Stimulated activated CD4-positive, alpha-beta T cell treated with anti-CD3 and anti-CD28 coated beads, Interleukin-4, amount 100 ng/mL, for 24 hours (primary cell): ENCODE measurements at places on chromosomes 12 and 14.

DNA sequence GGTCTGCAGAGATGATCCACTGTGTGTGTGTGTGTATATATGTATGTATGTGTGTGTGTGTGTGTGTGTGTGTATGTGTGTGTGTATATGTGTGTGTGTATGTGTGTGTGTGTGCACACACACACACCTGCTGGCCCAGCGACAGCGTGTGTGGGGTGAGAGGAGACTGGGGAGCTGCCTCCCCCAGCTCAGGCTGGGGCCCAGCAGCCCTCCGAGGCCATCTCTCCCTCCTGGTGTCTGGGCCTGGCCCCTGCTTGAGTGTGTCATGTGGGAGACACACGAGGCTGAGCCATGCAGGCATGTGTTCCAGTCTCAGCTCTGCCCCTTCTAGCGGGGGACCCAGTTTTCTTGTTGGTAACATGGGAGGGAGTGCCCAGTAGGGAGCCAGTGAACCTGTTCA, 10.0 kb upstream of the TNFAIP2 start:
- DNase-seq = no peak

DNA sequence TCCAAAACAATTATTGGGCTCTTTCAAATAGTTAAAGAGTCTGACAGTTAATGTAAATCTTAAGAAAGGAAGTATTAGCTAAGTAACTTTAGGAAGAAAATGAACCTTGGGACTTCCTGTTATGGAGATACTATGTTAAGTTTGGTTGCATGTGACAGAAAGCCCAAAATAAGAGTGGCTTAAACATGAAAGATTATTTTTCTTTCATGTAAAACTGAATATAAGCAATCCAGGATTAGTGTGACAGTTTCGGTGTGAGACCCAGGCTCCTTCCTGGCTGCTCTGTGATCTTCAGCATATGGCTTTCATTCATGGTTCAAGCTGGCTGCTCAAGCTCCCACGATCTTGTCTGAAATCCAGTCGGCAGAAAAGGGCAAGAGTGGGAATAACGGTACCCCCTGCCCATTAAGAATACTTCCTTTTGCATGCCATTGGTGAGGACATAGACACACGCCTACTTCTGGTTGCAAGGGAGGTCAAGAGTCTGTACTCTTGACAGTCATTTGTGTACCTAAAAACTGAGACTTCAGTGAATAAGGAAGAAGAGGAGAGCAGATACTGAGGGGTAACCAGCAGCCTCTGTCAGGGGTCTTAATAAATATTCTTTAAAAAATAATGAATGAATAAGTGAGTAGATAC, 2.2 kb upstream of the RPAP3 start:
- no peak for DNase-seq

GRCh38 chr12:70919597-70920035, 922 bp downstream of the PTPRR start:
- DNase-seq = no peak

GRCh38 chr12:32457251-32458025, 58.1 kb downstream of the FGD4 start:
- DNase-seq = no peak

- no peak for DNase-seq
Measured at GRCh38 chr14:74713395-74713735, 421 bp downstream of the FCF1 start.

GRCh38 chr14:83312511-83312910, 1778.9 kb upstream of the SEL1L start:
- DNase-seq = no peak

DNA sequence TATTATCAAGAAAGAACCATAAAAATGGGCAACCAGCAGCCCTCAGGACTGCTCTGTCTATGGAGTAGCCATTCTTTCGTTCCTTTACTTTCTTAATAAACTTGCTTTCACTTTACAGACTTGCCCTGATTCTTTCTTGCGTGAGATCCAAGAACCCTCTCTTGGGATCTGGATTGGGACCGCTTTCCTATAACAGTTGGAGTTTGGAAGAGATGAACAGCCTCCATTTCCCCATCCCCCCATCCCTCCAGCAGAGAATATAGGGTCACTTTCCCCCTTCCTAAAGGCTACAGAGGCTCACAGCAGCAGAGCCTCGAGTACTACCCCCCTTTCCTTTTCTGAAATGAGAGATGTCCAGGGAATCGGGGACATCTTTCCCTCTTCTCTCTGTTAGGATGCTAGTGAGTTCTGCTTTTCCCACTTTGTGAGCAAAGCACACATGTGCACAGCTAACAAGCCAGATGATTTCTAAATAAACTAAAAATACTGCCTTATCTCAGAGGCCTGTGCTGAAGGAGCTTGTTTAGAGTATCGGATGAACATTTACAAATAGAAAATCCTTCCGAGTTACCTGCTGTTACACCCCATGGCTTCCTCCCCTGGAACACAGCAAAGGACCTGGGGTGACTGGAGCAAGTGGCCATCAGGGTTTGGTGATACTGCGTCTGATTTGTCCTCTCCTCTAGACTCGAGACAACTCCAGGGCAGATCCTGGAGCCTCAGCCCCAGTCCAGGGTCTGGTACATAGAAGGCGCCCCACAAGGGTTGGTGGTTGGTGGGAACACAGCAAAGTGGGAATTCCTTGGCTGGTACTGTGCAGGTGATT, 144.2 kb downstream of the SLC38A6 start:
- DNase-seq = no peak

- DNase-seq = no peak
Measured at GRCh38 chr14:79788346-79788745, 423.0 kb downstream of the DIO2 start.

GRCh38 chr14:101320396-101320795, 240.9 kb upstream of the DIO3 start:
- DNase-seq = no peak

DNA sequence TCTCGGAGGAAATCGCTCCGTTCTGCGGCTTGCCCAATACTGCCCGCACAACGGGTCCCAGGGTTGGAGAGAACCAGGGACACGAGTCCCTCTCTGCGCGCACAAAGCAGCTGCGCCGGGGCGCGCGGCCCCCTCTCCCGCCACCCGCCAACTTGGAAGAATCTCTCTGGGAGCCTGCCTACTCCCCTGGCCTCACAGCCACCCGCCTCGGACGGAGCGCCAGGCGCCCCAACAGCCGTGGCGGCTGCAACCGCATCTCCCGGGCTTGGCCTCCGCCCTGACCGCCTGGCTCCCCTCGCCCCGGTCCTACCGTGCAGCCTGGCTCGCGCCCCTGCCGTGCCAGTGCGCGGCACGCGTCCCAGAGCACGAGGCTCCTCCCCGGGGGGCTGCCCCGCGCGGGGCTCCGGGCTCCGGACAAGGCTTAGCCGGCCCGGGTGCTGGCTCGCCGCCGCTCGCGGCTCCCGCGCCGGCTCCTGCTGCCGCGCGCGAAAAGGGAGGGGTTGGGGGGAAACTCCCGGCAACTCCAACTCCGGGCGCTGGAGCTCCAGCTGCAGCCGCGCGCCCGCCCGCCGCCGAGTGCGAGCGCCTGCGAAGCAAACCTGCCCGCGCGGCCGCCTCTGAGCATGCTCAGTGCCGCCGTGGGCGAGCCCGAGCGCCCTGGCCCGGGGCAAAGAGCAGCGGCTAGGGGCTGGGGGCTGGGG, at the start of gene STXBP6:
STXBP6 (minus strand) TSS at position 580 of the 701 bp plus-strand sequence. CDS start 75,329 bp downstream, outside the sequence.
- DNase-seq = no peak
